RPMI8226 (cell line): ENCODE measurements at places on chromosomes 1 and 21.

GRCh38 chr1:66480162-66480561 lies 53.8 kb upstream of the SGIP1 start:
- DNase-seq = no peak

DNA sequence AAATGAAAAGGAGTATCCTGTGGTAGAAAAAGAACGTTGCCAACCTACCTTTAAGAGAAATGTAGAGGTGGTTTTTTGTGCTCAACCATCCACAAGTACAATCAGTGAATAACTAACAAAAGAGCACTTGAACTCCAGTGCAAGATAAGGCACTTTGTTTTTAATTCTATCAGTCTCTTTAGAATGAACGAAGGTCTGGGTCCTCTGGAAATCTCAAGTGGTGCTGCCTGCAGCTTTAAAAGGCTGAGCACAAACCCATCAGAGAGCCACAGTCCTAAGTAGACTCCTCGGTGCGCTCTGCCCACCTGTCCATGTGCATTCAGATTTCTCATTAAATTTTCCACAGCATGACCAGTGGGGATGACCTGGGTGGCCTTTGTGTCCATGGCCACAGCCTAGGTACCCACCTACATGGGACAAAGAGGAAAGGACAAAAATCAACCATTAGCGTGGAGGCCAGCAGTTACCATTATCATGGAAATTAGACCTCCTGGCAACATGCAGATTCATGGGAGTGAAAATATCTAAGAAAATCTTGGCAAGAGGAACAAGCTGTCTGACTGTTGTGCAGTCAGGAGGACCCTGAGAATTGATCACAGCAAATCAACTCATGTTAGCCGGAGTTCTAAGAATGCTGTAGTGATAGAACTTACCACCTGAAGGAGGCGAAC lies 9.4 kb downstream of the TRIM45 start:
- DNase-seq = no peak

DNA sequence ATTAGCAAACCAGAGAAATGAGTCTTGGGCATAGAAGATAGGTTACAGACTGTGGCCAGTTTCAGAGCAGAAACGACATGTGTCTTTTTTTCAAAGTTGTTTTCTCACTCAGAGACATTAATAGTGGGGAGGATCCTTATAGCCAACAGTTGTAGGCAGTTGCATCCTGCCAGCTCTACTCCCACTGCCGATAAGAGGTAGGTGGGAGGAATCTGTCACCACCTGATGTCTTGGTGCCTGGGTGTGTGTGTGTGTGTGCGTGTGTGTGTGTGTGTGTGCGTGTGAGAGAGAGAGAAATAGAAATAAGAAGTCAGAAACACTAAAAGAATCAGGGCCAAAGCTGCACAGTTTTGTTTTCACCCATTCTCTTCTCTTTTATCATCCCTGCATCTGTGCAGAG lies 219.5 kb downstream of the ZP4 start:
- no peak for DNase-seq

DNA sequence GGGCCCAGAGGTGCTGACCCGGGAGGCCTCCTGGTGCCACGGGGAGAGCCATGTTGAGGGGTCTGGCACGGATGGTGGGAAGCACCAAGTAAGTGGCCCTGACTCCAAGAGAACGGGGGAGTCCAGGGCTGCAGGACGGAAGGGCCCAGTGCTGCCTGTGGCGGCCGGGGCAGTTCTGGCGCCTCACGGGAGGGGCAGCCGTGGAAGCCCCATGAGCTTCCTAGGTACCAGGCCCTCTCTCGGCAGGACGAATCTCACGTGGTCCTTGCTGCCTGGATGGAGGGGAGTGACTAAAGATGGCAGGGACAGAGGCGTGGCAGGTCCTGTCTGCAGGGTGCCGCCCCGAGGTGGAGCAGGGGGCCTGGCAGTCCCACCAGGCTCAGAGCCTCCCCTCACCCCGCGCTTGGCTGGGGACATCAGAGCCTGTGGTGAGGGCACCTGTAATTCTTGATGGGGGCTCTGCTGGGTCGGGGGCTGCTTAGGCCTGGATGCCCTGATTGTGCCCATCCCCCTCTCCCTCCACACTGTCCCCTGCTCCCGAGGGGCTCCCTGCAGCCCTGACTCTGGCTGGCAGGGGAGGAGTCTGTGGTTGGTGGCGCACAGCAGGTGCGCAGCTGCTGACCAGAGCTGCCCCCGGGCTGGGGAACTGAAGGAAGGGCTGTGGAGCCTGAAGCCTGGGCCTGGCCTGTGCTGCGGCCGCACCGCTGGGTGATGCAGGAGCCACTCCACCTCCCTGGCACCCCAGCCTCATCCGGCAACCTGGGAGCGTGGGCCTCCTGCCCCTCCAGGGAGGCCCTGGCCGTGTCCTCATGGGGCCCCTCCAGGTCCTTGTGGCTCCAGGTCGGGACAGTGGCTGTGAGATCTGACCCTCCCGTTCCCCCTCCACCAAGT lies 31.4 kb downstream of the POFUT2 start:
- DNase-seq = no peak

DNA sequence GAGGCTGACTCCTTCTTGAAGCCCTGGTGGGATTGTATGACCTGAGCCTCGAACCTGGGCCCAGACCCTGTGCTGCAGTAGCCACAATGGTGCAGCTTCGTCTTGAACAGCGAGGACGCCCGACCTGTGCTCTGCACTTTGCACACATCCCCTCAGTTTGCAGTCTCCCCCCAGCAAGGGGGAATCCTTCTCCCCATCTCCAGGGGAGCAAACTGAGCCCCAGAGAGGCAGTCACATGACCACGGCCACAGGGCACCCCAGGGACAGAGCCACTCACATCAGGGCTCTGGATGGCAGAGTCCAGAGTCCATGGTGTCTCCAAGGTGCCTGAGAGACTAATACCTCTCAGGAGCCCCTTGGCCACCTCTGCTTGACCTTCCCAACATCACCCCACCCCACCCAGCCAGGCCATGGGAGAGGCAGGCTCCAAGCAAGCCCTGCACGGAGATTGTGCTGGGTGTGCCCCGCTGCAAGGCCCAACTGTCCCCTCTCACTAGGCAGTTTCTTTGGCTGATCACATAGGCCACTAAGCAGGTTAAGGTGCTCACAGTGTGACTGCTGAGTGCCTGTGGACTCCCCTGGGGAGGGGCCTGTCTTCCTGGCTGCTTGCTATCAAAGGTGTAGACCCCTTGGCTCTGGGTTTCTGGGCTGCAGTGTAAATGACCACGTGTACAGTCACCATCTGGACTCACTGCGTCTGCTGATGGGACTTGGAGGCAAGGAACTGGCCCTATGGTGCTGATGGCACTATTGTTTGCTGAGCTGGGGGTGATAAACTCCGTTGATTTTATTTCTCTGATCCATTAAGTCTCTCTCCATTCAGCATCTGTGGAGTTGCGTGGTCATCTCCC lies 398.1 kb downstream of the MATN1 start:
- DNase-seq = no peak

DNA sequence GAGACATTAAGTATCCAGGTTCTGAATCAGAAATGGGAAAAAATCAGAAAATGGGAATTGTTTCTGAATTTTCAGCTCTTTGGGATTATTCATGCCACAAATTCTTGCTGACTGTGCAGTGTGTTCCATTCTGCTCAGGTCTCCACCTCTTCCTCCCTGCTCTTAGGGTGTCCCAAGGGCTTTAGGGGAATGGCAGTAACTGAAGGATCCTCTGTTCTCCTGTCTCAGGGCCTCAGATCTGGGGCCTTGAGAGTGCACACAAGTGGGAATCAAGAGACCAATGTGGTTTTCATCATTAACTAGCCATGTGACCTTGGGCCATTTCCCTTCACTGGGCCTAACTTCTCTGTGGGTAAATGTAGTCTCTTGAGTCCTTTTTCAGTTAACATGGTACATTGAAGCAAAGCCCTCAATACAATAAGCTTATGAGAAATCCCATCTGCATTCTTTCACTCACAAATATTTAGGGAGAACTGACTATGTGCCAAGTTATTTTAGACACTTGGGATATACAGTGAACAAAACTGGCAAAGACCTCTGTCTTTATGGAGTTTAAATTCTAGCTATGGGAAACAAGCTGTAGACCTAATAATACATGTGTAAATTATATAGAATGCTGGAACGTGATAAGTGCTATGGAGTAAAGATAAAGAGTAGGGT lies 75.7 kb upstream of the SPATA6 start:
- no peak for DNase-seq

- peak; percentile 48 for DNase-seq
Observed at GRCh38 chr1:46302641-46303037, 777 bp downstream of the LRRC41 start.

DNA sequence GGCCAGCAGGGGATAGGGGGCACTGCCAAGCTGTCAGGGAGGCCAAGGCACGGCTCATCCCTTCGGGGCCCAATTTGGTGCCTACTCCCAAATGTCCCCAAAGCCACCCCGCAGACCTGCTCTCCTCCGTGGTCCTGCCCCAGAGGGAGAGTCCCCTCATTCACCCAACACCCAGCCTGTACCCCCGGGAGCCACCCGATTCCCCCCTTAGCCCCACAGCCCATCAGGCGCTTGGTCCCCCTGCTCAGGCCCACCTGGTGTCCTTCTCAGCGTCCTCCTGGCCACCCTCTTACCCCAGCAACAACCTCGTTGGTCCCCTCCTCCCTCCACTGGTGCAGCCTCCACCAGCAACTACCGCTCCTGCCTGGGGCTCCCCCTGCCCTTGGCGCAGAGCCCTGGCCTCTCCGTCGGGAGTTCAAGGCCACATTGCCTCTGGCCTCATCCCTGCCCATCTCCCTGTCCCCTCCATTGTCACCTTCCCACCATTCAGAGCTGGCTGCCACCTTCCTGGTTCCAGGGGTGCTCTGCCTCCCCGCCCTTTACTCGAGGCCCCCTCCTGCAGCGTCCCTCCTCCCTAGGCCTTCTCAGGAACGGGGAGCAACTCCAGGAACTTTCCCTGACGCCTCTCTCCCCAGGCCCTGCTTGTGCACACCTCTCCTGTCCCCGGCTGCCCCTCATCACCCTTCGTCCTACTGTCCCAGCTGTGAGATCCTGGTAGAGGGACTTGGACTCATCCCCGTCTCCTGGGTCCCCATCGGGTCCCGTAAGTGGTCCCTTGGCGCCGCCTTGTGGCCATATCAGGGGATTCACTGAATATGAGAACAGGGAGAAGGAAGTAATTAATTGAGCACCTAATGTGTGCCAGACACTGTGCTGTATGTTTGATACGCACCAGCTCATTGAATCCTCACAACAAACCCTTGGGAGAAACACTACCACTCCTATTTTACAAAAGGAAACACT lies 73.9 kb downstream of the RAP1GAP start:
- DNase-seq = peak; percentile 79

DNA sequence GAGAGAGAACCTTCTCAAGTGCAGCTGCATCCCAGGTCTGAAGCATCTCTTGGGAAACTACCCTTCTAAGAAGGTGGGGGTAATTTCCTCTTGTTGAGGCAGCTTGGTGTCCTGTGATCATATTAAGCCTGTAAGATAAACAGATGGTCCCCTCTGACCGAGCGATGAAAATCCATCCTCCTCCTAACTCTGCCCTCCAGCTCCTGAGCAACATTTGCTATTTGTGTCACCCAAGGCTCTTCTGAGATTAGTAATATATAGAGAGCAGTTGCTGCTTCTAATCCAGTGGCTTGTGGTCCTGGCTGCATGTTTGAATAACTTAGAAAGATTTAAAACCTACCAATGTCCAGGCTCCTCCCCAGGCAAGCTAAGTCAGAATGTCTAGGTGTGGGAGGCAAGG lies 123.7 kb downstream of the DISC1 start:
- no peak for DNase-seq

DNA sequence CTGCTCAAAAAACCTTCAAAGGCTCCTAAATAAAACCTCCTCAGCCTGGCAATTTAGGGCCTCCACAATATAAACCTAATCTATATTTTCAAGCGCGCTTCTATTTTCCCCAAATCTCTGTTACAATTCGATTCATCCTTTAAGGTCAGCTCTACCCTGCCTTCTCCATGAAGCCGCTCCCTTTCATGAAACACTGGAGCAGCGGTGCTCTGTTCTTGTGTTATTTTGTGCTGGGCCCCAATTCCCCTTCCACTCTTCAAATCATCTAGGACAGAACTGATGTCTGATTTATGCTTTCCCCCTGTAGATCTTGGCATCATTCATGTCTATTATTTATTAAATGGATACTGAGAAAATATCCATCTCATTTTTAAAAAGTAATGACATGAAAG lies 6.9 kb downstream of the ERRFI1 start:
- DNase-seq = no peak

GRCh38 chr1:154614901-154615300 lies 6.9 kb upstream of the ADAR start:
- DNase-seq = no peak

- DNase-seq = no peak
Observed at GRCh38 chr21:25772686-25773085, 37.9 kb downstream of the GABPA start.

- peak; percentile 88 for DNase-seq
Observed at GRCh38 chr1:212162635-212163034, 122.6 kb upstream of the PPP2R5A start.

DNA sequence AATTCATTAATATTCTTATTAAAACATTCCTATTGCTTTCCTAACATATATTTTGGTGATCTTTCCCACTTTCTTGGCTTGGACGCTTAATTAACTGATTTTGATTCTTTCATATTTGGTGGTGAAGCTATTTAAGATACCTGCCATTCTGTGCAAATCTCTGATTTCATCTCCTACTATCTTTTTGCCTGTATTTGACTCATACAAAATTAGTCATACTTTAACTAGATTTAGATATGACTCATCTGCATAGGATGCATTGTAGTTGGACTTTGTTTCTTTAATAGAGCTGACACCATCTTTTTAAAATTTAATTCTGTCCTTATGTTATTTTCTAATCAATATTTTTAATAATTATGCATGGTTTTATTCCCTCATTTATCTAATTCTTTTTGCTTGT lies 93.8 kb upstream of the PLPPR4 start:
- no peak for DNase-seq

- no peak for DNase-seq
Observed at GRCh38 chr21:39843916-39844315, 23.3 kb upstream of the PCP4 start.

DNA sequence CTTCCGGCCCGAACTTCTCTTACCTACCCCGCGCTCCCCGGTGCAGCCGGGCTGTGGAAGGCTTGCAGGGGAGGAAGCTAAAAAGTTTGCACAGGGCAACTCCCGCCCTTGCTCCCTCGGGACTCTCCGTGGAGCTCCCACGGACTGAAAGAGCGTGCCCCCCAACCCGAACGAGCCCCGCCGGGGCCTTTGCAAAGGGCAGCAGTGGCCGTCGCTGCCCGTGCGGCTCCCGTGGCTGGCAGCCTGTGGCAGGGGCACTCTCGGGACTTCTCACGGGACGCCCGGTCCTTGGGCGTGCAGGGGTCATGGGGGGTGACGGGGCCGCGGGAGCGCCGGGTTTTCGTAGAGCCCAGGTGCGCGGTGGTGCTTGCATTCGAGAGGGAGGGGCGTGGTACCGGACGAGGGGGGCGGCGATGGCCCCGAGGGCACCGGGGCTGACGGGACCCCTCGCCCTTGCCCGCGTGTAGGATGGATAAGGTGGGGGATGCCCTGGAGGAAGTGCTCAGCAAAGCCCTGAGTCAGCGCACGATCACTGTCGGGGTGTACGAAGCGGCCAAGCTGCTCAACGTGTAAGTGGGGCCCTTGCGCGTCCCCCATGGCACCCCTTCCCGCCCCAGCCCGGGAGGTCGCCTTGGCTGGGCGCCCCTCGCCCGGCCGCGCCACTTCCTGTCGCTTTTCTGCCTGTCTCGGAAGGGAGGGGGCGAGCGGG lies 711 bp downstream of the GADD45A start:
- DNase-seq = peak; percentile 58
